ENCODE measurements at places on chromosomes 13 and 19.
A peak's percentile ranks its signal among the peaks of the same experiment; 100 is the strongest.

DNA sequence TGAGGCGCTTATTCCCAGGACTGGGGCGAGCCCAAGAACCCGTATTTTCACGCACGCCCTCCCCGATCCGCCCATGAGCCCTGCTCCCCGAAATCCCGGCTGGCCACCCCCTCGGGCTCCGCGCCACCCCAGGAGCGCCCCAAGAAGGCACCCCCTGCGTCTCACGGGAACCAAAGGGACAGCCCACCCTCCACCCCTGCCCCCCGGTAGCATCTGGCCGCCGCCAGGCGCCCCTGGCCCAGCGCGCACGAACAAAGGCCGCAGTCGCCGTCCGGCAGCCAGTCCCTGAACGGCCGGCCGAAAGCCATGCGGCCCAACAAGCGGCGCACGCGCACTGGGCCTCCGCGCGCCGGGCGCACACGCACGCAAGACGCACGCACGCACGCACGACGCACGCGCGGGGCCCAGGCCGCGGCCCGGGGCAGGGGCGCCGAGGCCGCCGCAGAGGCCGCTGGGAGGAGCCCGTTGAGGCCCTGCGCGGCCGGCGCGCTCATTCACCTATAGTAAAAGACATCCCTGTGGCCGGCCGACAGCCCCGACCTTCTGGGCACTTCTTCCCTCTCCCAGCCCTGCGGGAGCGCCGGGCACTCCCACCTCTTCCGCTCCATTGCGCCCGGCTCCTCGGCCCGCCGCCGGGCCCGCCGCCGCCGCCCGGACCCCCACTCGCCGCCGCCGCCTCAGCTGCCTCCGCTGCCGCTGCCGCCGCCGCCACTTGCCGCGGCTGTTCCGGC lies 476 bp downstream of the MBD3 start:
- peak; percentile 87 for DNase-seq

- peak; percentile 56 for DNase-seq
These were observed 11.2 kb upstream of the KLF12 start for GRCh38 chr13:74145249-74145975.

- no peak for DNase-seq
These were observed 1.3 kb upstream of the CNOT3 start for GRCh38 chr19:54136086-54136863.

DNA sequence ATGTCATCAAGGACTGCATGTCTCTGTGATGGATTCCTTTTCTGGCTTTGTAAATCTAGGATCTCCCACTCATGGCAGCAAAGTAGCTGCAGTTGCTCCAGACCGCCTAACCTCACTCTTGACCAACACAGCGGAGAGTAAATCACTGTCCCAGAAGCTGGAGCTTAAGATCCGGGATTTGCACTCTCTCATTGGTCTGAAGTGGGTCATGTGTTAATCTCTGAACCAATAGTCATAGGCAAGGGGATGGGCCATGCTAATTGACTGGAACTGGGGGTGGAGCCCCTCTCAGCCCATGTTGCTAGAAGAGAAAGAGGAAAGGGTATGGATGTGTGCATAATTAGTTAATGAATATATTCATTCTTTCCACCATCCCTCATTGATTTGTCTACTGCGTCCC lies 34.0 kb downstream of the VAV1 start:
- no peak for DNase-seq

DNA sequence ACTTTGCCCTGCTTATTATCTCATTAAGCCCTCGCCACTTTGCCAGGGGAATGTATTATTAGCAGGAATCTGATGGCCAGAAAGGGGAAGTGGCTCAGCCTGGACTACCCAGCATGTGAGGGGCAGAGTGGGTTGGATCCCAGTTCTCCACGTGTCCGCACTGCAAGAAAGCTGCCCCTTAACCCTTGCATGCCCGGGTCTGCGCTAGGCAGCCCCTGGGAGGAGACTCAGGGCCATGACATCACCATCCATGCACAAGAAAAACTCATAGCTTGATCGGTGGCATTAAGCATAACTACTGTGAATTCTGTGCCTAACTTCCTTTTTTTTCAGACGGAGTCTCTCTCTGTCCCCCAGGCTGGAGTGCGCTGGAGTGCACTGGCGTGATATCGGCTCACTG lies 8.9 kb downstream of the CACNG8 start:
- no peak for DNase-seq

- DNase-seq, result peak; percentile 74
These were observed 61.6 kb downstream of the LRCH1 start for GRCh38 chr13:46614582-46614981.

GRCh38 chr13:101451641-101452040 lies 834 bp upstream of the ITGBL1 start:
- DNase-seq, result no peak

DNA sequence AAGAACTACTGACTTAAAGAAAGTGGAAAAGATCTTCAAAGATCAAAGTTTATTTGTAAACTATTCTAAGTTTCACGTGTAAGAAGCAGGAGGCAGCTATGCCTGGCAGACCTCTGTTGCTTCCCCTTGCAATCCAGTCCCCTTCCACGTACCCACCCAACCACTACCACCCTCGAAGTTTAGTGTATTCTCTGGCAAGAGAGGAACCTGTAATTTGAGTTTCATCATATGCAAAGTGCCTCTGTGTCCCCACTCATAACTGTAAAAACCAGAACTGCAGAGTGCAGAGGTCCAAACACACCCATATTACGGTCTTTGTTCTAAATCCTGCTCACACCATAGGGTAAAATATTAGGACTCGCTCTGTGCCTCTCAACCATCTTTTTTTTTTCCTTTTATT lies 75.8 kb upstream of the FRY start:
- no peak for DNase-seq

GRCh38 chr13:24906268-24906667 lies 142.3 kb downstream of the RNF17 start:
- DNase-seq, result no peak

DNA sequence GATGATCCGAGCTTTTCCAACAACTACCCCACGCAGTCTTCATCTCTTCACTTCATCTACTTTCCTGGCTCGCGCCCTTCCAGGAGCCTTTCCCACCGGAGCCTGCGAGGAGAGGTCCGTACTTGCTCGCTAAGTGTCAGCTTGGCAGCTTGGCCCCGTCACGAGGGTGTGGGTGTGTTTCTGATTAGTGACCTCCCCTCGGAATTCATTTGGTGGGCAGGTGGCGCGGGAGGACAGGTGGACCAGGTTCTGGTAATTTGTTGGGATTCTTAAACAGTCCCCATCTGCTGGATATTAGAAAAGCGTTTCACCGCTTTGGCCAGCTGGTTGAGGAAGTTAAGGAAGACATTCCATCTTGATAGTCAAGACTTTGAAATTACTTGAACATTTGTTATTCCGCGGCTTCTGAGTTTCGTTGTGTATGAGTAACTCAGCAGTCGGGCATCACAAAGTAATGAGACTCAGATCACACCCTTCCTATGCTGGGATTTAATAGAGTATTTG lies 515 bp downstream of the UFM1 start:
- peak; percentile 43 for DNase-seq

- peak; percentile 76 for DNase-seq
These were observed 10.1 kb downstream of the AP2S1 start for GRCh38 chr19:46840498-46840942.

GRCh38 chr13:24922745-24923591 lies 159.0 kb downstream of the RNF17 start:
- DNase-seq, result peak; percentile 98

GRCh38 chr13:51803422-51804294 lies at the start of gene DHRS12:
Gene DHRS12 (minus strand): TSS chr13:51804163. CDS start chr13:51799659, 4,504 bp downstream.
- DNase-seq, result peak; percentile 78

- DNase-seq, result no peak
These were observed 71.1 kb upstream of the RGCC start for GRCh38 chr13:41386211-41386610.

- no peak for DNase-seq
These were observed 11.5 kb downstream of the SPACA6 start for GRCh38 chr19:51704626-51705025.

DNA sequence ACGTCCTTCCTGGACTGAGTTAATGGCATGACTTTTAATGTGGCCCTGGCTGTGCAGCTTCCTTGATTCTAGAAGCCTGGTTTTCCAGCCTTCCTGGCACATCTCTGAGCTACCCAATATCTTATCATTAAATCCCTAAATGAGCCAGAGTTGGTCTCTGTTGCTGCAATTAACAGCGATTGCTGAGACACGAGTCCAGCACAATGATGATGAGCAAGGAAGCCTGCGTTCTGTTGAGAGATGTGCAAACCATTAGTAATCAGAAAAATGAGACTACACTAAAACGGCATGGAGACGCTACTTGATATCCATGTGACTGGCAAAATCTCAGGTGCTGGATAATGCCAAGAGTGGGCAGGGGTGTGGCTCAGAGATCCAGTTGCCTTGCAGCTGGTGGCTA lies 26.2 kb downstream of the GPR42 start:
- no peak for DNase-seq

DNA sequence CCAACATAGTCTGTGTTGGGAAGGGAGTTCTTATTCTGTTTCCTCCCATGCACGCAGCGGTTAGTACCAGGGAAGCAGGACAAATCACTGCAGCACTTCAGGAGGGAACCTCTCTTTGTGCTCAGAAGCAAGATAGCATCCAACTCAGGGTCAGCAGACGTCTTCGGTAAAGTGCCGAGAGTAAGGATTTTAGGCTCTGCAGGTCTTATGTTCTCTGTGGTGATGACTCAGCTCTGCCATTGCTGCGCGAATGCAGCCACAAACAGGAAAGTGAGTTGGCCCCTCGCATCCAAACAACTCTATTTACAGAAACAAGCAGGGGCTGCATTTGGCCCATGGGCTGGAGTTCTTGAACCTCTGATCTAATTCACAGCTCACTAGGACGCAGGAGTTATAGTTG lies 122.1 kb upstream of the SPATA13 start:
- DNase-seq, result no peak

DNA sequence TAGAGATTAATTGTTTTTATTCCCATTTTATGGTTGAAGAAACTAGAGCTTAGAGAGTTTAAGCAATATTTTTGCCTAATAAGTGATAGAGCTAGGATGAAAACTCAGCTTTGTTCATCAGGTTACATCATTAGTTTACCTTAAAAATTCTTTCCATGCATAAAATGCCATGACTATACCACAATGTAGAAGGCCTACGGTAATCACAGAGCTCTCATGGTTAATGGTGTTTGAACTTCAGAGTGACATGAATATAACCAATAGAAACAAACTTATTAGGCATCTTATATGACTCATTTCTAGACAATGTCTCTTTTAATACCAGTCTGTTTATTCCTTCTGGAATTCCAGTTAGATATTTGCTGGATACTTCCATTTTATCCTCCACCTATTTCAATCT lies 78.5 kb downstream of the FGF9 start:
- peak; percentile 25 for DNase-seq

DNA sequence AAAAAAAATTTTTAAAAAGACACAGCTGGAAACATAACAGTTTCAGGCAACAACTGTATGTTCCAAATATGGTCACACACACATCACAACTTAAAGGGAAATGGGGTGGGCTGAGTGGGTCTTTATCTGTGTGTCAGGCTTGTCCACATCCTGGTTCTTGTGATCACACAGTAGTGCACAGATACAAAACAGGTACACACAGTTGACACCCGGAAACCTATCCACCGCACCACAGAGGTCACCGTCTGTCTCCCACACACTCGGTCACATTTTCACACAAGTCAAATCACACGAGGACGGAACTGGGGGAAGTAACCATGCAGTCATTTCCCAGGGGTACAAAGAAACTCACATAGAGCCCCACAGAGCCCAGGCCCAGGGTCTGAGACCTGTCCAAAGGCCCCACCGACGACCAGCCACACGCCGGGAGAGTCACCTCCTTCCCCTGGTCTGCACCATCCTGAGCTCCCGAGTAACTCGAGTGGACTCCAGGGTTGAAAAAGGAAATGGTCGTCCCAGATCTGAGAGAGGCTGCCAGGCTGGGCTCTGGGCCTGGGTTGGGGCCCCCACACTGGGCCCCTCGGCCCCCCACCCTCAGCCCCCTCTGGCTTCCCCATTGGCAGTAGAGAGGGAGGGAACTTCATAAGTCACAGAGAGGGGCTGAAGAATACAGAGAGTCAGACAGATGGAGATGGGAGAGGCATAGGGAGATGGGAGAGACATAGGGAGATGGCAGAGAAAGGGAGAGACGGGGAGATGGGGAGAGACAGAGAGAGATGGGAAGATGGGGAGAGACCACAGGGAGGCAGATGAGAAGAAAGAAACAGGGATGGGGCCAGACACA lies 1.3 kb upstream of the PPAN start:
- no peak for DNase-seq

DNA sequence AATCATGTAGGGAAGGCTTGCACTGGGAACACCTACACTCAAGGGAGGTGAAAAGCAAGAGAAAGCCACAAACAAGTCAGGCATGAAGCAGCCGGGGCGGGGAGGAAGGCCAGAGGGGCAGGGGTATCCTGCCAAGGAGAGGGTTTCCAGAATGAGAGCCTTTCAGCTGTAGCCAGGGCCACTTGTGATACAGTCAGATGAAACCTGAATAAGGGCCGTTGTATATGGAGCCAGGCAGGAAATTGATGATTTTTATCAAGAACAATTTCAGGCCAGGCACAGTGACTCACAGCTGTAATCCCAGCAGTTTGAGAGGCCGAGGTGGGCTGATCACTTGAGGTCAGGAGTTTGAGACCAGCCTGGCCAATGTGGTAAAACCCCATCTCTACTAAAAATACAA lies 4.4 kb downstream of the TRPM4 start:
- no peak for DNase-seq

DNA sequence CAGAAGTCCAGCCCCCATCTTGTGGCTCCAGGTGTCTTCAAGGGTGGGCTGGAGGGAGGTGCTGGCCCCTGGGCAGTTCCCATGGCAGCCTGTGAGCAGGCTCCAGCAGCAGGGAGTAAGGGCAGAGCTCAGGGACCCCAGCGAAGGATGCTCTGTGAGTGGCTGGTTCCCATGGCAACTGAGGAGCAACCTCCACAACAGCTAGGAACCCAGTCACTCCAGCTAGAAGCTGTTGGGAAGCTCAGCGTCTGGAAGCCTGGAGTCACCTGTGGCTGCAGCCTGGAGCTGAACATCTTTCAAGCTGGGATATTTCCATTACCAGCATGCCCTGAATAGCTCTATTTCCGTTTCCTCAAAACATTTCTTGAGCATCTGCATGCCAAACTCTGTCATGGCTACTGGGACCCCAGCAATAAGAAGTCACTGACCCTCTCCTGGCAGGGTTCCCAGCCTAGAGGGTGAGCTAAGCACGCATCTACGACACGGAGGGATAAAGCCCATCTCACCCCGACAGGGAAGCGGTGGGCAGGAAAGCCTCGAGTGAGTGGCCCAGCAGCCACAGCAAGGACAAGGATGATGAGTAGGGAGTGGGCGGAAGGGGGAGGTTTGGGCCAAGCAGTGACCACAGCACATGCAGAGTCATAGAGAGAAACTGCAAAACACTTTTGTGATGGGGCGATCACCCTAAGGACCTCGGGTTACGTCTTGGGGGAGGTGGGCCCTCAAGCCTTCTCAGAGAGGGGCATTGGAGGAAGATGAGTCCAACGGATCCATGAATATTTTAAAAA lies 52.6 kb downstream of the ALOX5AP start:
- DNase-seq, result no peak

- DNase-seq, result no peak
These were observed 2.0 kb downstream of the LENG9 start for GRCh38 chr19:54461613-54462012.

GRCh38 chr19:7526059-7526929 lies 3.9 kb downstream of the MCOLN1 start:
- DNase-seq, result no peak

GRCh38 chr13:39836038-39836437 lies 180.6 kb downstream of the COG6 start:
- no peak for DNase-seq

- no peak for DNase-seq
These were observed 324.5 kb downstream of the DNAJC15 start for GRCh38 chr13:43347877-43348276.

- DNase-seq, result no peak
These were observed 232.0 kb downstream of the PCDH20 start for GRCh38 chr13:61183670-61184069.

- DNase-seq, result peak; percentile 79
These were observed 22.1 kb downstream of the SPART start for GRCh38 chr13:36323951-36324566.

All from fibroblast of upper back skin (primary cell).